ENCODE measurements at places on chromosomes 4 and X.

DNA sequence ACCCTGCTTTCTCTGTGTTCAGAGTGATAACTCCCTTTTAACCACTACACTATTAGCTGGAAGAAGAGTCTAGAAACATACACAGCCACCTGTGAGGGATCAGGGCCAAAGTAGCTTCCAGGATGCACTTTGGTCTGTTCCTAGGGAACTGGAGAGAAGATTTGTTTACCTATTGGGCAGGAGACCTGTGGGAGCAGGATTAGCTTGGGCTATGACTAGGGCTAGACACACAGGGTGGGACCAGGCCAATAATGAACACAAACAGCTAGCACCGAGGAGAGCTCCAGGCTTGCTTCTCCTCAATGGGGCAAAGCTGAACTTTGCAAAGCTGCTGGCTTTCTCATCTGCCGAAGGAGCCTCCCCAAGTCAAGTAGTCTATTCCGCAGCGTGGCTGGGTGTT lies 24.4 kb upstream of the MAP7D3 start:
- no peak for DNase-seq

DNA sequence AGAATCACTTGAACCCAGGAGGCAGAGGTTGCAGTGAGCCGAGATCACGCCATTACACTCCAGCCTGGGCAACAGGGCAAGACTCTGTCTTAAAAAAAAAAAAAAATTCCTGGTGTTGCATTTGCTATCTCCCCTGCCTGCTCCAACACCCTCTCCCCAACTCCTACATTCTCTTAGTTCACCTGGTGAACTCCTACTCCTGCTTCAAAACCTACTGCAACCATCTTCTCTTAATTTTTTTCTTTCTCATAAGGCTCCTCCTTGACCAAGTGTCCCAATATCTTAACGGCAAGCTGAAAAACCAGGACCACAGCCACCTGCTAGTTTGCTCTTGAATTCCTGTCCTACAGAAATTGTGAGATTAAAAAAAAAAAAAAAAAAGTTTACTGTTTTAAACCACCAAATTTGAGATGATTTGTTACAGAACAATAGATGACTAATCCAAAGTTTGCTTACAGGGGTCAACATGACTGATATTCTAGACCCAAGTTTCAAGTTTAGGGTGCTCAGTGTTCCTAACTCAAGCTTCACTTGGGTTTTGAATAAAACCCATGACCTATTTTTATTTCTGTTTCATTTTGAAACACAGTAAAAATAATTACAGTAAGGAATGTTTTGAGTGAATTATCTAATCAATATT lies 13.1 kb upstream of the ANXA5 start:
- no peak for DNase-seq

- no peak for DNase-seq
These were observed 135.0 kb downstream of the AMMECR1 start for GRCh38 chrX:110182865-110183264.

DNA sequence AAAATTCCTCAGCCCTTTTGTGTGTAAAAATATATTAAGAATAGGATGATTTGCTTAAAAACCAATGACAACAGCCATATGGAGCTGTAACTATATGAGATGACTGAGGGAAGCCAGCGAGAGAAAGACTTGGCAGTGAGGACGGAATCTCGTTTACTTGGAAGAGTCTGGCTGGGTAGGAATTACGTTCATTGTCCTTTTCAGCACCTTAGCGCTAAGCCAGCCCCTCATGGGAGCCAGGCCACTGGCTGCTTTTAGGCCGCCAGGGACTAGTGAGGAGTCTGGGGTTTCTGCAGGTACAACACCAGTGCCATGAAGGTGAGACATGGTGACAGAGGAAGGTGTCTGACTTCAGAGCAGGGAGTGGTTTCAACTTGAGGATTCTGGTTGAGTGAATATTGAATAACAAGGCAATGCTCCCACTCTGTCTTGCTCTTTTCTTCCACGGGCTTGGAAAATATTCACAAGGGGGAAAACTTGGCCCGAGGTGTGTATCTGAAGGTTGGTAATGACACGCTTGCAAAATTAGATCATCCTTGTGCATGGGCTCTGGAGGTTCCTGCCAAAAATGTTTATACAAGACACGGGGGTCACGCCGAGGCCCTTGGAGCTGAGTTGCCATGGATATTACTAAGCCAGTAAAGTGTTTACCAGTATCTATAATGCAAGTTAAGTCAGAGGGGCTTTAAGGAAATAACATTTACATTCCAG lies 17.4 kb downstream of the KLF3 start:
- DNase-seq, result no peak

DNA sequence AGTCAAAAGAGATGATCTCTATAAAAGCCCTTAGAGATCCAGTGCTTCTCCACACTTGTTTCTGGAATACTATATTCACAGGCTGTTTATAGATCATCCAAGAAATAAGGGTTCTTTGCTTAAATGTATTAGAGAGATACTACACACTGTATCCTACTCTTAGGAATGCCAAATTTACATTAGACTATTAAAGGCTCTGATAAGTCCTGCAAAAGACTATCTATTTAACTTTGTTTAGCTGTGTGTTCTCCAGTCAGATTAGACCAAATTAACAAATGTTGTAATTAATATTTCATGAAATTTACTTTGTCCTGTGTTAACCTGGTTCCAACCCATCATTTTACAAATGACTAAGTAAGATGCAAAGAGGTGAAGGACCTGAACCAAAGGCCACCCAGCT lies 260.5 kb upstream of the ZIC3 start:
- no peak for DNase-seq

DNA sequence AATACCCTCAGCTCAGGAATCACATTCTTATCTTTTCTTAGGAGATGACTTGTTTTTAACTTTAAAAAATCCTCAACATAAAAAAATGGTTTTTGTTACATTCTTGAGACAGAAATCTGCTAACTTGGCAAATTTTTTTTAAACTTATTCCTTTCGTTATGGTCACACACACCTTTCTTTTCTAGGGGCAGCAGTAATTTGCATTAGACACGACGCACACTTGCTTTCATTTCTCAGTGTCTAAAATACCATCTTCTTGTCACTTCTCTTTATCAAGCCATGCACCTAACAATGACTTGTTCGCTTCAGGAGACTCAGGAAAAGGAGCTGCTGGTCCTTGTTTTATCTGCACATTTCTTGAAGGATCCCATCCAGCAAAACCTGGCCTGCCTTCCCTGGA lies 112.6 kb upstream of the TBL1X start:
- no peak for DNase-seq

DNA sequence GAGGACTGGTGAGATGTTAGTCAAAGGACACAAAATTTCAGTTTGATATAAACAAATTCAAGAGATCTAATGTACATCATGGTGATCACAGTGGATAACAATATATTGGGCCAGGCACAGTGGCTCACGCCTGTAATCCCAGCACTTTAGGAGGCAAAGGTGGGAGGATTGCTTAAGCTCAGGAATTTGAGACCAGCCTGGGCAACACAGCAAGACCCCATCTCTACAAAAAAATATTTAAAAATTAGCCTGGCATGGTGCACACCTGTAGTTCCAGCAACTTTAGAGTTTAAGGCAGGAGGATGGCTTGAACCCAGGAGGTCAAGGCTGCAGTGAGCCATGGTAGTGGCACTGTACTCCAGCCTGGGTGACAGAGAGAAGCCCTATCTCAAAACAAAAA lies 8.7 kb downstream of the SCARB2 start:
- no peak for DNase-seq

DNA sequence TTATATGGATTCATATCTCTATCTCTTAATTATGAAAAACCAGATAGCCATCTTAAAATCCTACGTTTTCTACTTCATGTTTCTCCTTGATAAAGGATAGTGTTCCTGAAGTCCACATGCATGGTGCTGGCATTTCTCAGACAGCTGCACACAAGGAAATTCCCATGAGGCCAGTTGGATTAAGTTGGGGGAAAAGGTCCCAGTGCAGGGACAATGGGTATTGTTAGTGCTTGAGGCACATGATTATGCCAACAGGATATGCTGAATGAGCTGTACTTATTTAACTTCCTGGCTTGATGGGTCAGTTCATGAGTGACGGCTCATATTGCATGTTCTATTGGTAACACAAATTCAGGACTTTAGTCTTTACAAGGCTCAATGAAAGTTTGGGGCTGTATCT lies 913.9 kb upstream of the NDST4 start:
- DNase-seq, result no peak

- DNase-seq, result no peak
These were observed 92.0 kb upstream of the CBR4 start for GRCh38 chr4:169102026-169102425.

GRCh38 chr4:179634862-179635261 lies 2192.6 kb upstream of the AGA start:
- no peak for DNase-seq

GRCh38 chrX:100681599-100681998 lies 37.6 kb downstream of the SRPX2 start:
- DNase-seq, result no peak

GRCh38 chrX:133880032-133880443 lies 105.4 kb downstream of the GPC3 start:
- no peak for DNase-seq
